ENCODE measurements at places on chromosomes 2 and 18.

GRCh38 chr2:35548171-35548570 is 807.4 kb upstream of the CRIM1 start:
- no peak for DNase-seq

GRCh38 chr2:101801496-101801895 is 104.0 kb downstream of the MAP4K4 start:
- no peak for DNase-seq

DNA sequence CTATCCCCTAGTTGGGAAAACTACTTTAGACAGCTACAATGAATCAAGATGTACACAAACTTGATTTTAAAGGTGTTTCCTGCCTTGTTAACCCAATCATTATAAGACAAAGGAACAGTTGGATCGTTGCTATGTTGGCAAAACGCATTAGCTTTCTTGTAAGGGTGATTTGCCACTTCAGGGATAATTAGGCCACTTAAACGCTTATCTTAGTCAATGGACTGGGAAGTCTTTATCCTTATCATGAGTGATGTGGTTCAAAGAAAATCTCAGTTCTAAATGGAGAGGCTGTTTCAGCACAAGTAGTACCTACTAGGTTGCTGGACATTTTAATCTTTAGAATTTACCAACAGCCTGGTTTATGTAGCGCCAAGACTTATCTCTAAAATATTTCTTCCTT is 406.1 kb upstream of the MEX3C start:
- no peak for DNase-seq

DNA sequence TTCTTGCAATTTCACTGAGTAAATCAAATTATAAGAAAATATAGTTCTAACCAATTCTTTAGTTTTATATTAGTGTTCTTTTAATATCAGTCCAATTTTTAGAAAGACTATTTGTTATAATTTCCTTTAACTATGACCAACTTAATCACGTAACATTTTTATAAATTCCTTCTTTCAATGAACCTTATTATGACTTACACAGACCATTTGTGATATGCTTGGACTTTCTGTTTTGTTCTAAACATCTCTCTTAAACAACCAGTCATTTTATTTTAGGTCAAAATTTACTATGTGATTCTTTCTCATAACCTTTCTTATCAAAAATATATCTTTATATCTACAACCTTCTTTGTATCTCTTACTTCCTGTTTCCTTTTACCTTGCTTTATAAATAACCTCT is 39.5 kb upstream of the DYNAP start:
- DNase-seq = no peak

DNA sequence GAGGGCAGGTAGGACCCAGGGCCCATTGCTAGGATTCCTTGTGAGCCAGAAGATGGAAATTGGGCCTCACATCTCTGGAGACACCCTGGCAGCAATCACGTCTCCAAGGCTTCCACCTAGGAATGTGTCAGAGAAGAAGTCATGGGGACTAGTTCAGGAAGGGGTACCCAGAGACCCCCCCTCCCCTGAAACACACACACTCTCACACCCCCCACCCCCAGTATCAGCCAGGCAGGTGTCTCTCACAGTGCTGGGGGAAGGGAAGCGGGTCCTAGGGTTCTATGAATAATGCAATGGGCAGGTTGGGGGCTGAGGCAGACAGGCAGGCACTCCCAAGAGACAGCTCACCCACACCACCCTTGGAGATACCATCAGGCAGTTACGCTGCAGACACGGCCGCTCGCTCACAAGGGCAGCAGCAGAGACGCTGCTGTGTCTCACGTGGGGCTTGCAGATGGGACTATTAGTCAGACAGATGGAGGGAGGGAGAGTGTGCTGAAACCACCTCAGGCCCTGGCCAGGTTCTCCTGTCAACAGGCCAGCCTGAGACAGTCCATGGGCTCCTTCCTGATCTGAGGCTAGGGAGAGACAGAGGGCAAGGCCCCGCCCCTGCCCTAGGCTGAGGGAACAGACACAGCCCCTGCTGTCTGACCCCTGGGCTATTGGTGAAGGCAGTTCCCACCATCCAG is 134.6 kb downstream of the CYP26B1 start:
- no peak for DNase-seq

- no peak for DNase-seq
Observed at GRCh38 chr2:200306931-200307723, 634 bp downstream of the SPATS2L start.

GRCh38 chr2:197312186-197312585 is 1.6 kb upstream of the ANKRD44 start:
- DNase-seq = no peak

GRCh38 chr2:64922482-64923384 is 66.5 kb upstream of the SLC1A4 start:
- DNase-seq = no peak

- no peak for DNase-seq
Observed at GRCh38 chr2:17996978-17997377, 118.5 kb downstream of the KCNS3 start.

DNA sequence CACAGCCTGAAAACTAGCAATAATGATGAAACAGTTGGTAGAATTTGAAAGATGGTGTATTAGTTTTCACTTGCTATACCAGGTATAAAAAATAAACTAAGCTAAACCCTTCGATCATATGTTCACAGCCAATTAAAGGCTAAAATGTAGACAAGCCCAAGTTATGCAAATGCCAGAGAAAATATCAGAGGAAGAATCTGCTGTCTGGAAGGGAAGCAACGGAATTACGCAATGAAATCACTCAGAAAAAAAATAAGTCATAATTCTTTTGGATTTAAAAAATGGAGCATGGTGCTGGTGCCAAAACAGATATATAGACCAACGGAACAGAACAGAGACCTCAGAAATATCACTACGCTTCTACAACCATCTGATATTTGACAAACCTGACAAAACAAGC is 108.3 kb downstream of the ARL4C start:
- no peak for DNase-seq

DNA sequence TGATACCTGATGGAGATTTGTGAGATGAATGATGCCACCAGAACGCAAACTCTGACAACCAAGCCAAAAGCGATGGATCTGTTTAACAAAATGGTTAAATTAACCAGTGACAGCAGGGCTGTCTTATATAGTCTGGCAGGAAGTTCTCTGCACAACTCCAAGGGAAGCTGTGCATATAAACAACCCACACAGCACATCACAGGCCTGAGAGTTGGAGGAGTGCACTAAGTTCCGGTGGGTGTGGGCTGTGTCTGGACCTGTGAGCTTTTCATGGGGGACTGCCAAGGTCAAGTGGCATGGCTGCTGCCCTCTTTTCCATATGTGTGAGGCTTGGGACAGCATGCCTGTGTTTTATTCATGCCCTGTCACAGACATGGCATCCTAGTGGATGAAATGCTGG is 414.6 kb upstream of the TRIB2 start:
- no peak for DNase-seq

Measured in activated T-cell treated with anti-CD3 and anti-CD28 coated beads for 24 hours (primary cell).